ENCODE measurements at places on chromosomes 6 and 20. TPM values are rescaled to one million over a fixed set of nuclear protein-coding genes. Genes with fewer than 3 reads are reported as not detected.

GRCh38 chr6:38322138-38322537 is 317.6 kb downstream of the BTBD9 start:
- DNase-seq = no peak
- H3K4me1 ChIP-seq = no peaks in the 10 kb centered on the region
- H3K4me3 ChIP-seq = no peak overlapping the region
- H3K36me3 ChIP-seq = no peaks in the 10 kb centered on the region
- no peaks in the 10 kb centered on the region for H3K27me3 ChIP-seq

- no peak overlapping the region for H3K4me3 ChIP-seq
- no peaks in the 10 kb centered on the region for H3K36me3 ChIP-seq
- no peak overlapping the region for H3K27ac ChIP-seq
- DNase-seq = no peak
- H3K27me3 ChIP-seq = no peaks in the 10 kb centered on the region
Observed at GRCh38 chr6:85065831-85066230, 301.4 kb upstream of the TBX18 start.

- no peak for DNase-seq
- H3K4me3 ChIP-seq = no peak overlapping the region
- no peaks in the 10 kb centered on the region for H3K27me3 ChIP-seq
- H3K27ac ChIP-seq = no peak overlapping the region
- no peaks in the 10 kb centered on the region for H3K36me3 ChIP-seq
Observed at GRCh38 chr6:5563086-5563485, 301.8 kb downstream of the FARS2 start.

DNA sequence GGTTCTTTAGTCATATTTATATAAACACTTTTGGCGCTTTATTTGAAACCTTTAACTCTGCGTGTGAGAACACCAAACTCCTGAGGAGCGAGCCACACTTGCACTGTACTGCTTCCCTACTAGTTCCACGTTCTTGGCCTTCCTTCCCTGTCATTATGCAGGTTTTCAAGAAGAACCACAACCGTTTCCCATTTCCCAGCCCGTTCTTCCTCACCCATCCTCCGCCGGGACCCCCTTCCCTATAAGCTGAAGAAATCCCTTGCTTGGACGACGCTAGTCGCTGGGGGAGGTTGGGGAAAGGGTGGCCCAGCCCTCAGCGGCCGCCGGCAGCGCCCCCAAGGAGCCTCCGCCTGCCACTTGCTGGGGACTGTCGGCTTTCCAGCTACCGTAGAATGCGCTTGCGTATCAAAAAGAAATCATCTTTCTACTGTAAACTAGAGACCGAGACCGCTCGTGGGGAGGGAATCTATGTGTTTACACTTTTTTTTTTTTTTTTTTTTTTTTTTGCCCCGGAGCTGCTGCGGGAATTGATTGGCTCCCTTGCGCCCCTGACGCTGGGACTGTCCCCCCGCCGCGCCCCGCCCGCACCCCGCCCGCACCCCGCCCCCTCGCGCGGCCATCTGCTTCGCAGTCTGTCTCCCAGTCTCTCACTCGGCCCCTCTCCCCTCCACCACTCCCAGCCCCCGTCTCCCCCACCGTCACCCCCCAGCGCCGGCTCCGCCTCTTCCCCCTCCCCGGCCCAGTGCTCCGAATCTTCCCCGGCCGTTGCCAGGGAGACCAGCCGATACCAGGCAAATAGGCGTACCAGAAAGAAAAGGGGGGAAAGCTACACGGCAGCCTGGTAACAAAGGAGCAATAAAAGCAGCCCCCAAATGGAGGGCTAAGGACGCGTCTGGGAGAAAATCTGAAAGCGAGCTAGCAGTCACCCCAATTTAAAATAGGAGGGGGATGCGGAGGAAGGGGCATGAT is 2.3 kb upstream of the MARCKS start:
- H3K27ac ChIP-seq = peak overlapping the region; percentile 99
- H3K4me1 ChIP-seq = no peaks in the 10 kb centered on the region
- H3K36me3 ChIP-seq = no peaks in the 10 kb centered on the region
- DNase-seq = peak; percentile 92
- H3K27me3 ChIP-seq = peaks cover 49% of the 10 kb centered on the region

The SNAI1 gene
- 10.6 TPM for total RNA-seq

DNA sequence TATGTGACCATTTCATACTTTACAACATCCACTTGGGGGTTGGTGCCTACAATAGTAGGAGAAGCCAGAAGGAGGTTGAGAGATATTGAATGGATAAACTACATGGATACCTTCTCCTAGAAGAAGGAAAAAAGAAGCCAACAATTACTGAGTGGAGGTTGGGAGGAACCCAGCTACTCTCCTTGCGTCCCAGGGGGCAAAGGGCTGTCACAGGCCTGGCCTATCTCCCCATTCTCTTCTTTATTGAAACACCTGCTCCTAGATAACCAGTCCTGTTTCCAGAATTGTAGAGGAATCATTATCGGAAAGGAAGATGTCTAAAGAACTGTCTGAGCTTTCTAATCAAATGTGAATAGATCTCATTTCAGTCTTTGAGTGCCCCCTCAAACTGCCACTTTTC is 115.1 kb downstream of the MAP7 start:
- no peak overlapping the region for H3K4me3 ChIP-seq
- H3K4me1 ChIP-seq = no peaks in the 10 kb centered on the region
- no peaks in the 10 kb centered on the region for H3K36me3 ChIP-seq
- H3K27ac ChIP-seq = no peak overlapping the region

DNA sequence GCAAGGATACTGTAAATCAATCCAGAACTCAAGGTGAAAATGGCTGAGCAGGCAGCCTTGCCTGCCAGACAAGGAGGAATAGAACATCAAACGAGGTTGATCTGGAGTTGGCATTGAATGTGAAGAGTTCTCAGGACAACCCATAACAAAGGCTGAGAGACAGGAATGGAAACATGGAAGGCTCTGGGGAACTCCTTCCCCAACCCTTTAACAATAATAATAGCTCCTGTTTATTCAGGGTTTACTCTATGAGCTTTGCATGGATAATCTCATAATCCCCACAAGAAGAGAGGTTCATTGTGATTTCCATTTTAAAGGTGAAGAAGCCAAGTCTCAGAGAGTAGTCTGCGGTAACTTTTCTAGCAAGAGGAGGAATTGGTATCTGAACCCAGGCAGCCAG is 151.7 kb downstream of the SOD2 start:
- no peaks in the 10 kb centered on the region for H3K36me3 ChIP-seq
- no peaks in the 10 kb centered on the region for H3K4me1 ChIP-seq
- H3K4me3 ChIP-seq = no peak overlapping the region
- H3K27ac ChIP-seq = no peak overlapping the region
- no peaks in the 10 kb centered on the region for H3K27me3 ChIP-seq
- DNase-seq = no peak

The NKAIN2 gene
- total RNA-seq = 1.8 TPM

The FKBP1C gene
- 0.88 TPM for total RNA-seq

- no peak for DNase-seq
- no peak overlapping the region for H3K4me3 ChIP-seq
- H3K27me3 ChIP-seq = no peaks in the 10 kb centered on the region
- H3K36me3 ChIP-seq = no peaks in the 10 kb centered on the region
- no peak overlapping the region for H3K27ac ChIP-seq
Observed at GRCh38 chr6:42103216-42103615, 39.2 kb downstream of the C6orf132 start.
